AG09309 (cell line): ENCODE measurements at places on chromosomes 6 and 20.

GRCh38 chr6:73036689-73037088 is 188.6 kb downstream of the KHDC1L start:
- no peak for DNase-seq

GRCh38 chr6:41940759-41941279 is 789 bp downstream of the CCND3 start:
- DNase-seq = no peak

- DNase-seq = no peak
These were observed 30.7 kb downstream of the LINC00237 start for GRCh38 chr20:21075471-21075870.

DNA sequence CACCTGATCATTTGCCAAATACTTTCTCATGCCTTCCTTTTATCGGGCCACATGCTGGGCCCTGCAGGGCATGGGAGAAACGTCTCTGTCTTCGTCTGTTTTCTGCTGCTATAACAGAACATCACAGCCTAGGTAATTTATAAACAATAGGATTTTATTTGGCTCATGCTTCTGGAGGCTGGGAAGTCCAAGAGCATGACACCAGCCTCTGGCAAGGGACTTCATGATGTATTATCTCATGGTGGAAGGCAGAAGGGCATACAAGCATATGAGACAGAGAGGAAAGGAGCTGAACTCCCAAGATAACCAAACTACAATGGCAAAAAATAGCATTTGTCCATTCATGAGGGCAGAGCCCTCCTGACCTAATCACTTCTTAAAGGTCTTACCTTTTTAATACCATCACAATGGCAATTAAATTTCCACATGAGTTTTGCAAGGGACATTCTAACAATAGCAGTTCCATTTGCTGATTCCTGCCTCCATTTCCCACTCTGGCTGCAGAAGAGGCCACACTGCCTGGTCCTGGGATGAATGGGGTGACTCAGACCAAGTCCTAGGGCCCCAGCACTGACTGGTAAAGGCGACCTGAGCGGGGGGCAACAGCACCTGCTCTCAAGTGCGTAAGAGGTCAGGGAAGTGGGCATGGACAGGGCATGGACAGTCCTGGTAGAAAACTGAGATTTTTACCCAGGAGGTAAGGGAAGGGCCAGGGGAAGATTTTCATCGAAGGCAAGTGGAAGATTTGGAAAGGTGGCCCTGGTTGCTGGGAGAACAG is 5.1 kb upstream of the ZBP1 start:
- DNase-seq = no peak

DNA sequence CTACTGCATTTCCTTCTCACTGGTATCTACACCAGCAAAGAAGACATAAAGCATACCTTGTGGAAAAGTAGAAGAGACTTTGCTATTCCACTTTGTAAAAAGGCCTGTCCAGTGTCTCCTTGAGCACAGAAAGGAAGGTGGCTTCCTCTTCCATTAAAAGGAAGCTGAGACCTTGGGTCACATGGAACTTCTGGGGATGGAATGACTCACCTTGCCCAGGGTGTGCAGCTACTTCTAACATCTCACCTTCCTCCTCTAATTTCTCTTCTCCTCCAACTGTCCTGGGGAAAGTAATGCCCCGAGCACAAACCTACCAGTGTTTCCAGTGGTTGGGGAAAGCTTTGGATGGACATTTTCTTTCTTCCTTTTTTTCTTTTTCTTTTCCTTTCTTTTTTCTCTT is 848.8 kb upstream of the MAP3K7 start:
- no peak for DNase-seq

GRCh38 chr6:149480502-149481280 is 4.1 kb downstream of the ZC3H12D start:
- DNase-seq = no peak

- DNase-seq = no peak
These were observed 70.3 kb downstream of the RSPO3 start for GRCh38 chr6:127188744-127189143.

DNA sequence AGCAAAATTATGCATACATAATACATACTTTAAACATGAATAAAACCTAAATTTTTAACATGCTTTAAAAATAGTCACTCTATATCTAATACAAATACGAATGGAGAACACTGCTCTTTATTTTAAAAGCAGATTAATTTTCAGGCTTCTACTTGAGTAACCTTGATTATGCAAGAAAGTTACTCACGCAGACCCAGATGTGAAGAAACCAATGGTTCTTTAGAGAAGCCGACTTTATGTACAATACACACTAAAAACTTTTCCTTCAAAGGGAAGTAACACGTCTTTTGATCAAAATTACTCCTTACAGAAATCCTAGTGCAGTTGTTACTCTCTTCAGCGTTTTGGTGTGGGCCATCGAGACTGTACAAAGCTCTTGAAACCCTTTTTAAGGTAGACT is 136.9 kb upstream of the SLC22A16 start:
- peak; percentile 27 for DNase-seq

GRCh38 chr6:163206196-163206595 is 208.3 kb upstream of the QKI start:
- DNase-seq = no peak

DNA sequence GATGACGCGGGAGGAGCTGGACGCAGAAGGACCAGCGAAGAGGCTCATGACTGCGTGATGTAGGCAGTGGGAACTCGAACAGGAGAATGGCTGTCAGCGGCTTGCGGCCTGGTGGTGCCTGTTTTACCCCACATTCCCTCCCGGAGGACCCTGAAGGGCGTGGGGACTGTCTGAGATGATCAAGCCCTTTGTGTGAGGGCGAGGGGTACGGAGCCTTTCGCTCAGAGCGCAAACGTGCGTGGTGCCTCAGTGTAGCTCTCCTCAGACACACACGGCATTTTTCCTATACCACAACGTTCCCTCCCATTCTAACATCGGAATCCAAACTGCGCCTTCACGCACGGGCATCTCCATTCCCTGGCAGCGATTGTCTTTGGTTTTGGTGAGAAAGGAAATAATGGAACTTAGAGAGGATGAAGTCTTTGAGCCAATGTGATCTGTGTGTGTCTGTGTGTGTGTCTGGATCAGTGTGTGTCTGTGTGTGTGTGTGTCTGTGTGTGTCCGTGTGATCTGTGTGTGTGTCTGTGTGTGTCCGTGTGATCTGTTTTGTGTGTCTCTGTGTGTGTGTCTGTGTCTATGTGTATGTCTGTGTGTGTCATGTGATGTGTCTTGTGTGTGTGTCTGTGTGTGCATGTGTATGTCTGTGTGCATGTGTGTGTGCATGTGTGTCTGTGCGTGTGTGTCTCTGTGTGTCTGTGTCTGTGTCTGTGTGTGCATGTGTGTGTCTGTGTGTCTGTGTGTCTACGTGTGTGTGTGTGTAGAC is 5.3 kb downstream of the PTK6 start:
- no peak for DNase-seq

DNA sequence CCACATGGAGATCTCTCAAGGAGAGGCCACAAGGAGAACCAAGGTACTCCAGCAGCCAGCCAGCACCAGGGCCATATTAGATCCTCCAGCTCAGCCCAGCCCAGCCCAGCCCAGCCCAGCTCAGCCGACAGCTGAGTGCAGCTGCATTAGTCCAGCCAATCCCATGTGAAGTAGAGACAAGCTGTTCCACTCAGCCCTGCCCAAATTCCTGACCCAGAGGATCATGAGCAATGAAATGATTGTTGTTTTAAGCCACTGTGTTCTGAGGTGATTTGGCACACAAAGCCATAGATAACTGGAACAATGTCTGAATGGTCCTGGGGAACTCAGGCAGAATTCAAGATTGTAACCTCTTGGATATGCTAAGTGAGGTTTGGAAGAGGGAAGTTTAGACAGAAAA is 59.5 kb upstream of the BMP2 start:
- DNase-seq = peak; percentile 7

- no peak for DNase-seq
These were observed 6.7 kb upstream of the CDKN1A start for GRCh38 chr6:36671687-36672375.
